ENCODE measurements at places on chromosomes 13 and 19.

GRCh38 chr19:1533510-1534150 lies 9.8 kb downstream of the PLK5 start:
- no peak for DNase-seq

DNA sequence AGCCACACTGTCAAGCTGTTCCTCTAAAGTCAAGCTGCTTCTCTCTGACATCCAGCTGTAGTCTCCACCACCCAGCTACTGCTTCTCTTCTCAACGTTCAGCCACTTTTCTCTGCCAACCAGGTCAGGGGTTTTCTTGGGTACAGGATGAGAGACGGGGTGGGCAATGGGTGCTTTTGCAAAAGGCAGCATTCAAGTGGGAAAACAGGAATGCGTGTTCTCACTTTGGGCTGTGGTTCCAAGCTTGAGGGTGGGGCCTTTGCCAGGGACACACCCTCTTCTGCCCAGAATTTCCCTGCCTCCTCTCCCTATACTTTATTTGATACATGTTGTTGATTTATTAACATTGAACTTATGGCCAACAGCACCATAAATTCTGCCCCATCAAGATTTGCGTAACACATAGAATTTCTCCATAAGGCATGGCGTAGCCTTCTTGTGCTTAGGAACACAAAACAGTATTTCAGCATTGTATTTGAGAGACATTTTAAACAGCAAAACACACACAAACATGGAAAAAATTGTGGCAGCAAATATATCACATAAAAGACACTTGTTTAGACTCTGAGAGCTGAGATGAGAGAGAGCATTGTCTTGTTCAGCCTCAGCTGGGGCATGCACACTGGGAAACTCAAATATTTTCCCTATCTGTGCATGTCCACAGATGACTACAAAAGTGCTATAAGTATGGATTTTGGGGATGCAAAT lies 392.8 kb downstream of the SLITRK6 start:
- DNase-seq = no peak

- DNase-seq = no peak
Measured at GRCh38 chr19:45547965-45548609, 36.5 kb downstream of the OPA3 start.

DNA sequence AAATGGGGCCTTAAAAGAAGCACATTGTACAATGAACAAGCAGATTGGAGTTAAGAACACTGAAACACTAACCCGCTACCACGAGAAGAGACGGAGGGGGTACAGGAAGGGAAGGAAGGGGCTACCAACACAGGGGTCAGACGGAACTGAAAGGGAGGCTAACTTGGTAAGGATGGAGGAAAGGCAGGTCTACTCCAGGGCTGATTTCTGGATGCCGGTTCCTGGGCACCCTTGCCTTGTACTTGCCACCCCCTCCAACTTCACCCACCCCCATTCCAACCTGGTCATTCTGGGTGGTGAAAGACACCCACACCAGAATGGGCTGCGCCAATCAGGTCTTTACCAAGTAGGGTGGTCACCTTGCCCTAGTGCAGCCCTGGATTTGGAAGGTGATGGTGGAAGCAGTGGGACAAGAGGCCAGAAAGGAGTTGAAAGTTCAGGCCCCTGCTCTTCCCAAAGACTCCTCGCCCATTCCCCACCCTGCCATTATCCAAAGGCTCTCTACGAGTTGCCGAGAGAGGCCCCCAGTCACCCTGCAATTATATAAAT lies 10.3 kb downstream of the ZNF574 start:
- no peak for DNase-seq

DNA sequence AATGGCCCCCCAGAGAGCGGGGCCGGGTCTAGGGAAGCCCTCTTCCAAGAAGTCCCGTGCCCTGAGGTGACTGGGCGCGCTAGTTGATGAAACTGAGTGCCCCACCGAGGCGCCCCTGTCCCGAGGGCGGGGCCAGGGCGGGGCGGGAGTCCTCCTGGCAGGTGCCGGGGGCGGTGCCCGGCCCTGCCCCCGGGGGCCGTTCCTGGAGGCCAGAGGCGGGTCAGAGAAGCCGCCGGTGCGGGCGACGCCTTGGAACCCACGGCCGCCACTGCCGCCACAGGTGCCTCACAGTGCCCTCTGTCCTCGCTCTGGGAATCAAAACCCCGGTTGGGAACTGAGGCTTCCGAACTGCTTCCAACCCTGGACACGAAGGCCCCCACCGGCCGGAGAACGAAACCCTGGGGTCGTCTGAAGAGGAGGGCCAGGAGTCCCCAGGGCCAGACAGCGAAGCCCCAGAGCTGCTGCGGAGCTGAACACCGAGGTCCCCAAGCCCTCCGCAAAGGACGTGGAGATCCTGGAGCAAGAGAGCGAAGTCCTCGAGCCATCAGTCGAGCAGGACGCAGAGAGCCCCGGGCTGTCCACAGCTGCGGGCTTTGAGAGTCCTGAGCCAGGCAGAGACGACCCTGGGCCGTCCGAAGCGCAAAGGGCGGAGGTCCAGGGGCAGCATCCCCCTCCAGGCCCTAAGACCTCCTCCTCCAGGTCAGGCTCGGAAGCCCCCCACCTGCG lies at the start of gene MISP3:
TSS of gene MISP3 (plus strand) at position 252 of the 726 bp plus-strand sequence. CDS start 524 bp downstream, outside the sequence.
- no peak for DNase-seq

DNA sequence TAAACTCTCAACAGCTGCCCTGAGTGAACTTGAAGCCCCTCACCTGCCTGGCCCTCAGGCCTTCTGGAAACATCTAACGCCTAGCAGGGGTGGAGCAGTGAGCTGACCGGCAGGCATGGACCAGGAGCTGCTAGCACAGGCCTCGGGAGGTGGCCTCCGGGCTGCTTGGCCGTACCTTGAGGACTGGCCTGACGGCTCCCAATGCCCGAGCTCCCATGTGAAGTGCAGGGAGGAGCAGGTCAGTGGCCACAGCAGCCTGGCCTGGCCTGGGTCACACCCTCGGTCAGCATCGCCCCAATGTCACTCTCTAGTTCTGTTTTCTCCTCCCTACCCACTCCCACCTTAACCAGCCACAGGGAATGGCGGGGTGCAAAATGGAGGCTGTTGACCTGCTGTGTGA lies 19.0 kb downstream of the TSHZ3 start:
- DNase-seq = no peak

- no peak for DNase-seq
Measured at GRCh38 chr13:31905961-31906360, 125.6 kb upstream of the FRY start.

DNA sequence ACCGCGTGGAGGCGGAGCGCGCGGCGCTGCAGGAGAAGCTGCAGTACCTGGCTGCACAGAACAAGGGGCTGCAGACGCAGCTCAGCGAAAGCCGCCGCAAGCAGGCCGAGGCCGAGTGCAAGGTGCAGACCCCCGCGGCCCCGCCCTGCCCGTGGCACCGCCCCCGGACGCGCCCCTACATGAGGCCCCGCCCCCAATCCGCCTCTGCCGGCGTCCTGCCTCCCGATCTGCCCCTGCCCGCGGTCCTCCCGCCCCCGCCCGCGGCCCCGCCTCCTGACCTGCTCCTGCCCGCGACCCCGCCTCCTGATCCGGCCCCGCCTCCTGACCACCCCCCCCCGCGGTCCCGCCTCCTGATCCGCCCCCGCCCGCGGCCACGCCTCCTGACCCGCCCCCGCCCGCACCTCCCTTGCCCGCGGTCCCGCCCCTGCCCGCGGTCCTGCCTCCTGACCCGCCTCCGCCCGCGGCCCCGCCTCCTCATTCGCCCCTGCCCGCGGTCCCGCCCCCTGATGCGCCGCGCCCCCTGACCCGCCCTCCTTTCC lies 11.7 kb downstream of the PRR36 start:
- no peak for DNase-seq

- no peak for DNase-seq
Measured at GRCh38 chr13:77776704-77777103, 79.2 kb downstream of the SLAIN1 start.

GRCh38 chr13:27619093-27619727 lies 1.1 kb downstream of the LNX2 start:
- no peak for DNase-seq

DNA sequence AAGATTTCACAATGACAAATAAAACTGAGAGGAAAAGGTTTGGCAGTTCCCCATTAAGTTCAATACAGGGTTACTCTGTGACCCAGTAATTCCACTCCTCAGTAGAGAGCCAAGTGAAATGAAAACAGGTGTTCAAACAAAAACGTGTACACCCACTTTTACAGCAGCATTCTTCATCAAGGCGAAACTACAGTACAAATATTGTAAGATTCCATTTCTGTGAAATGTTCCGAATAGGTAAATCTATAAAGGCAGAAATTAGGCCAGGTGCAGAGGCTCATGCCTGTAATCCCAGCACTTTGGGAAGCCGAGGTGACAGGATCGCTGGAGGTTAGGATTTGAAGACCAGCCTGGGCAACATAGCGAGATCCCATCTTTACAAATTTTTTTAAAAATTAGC lies 8.9 kb upstream of the GDF15 start:
- DNase-seq = no peak

DNA sequence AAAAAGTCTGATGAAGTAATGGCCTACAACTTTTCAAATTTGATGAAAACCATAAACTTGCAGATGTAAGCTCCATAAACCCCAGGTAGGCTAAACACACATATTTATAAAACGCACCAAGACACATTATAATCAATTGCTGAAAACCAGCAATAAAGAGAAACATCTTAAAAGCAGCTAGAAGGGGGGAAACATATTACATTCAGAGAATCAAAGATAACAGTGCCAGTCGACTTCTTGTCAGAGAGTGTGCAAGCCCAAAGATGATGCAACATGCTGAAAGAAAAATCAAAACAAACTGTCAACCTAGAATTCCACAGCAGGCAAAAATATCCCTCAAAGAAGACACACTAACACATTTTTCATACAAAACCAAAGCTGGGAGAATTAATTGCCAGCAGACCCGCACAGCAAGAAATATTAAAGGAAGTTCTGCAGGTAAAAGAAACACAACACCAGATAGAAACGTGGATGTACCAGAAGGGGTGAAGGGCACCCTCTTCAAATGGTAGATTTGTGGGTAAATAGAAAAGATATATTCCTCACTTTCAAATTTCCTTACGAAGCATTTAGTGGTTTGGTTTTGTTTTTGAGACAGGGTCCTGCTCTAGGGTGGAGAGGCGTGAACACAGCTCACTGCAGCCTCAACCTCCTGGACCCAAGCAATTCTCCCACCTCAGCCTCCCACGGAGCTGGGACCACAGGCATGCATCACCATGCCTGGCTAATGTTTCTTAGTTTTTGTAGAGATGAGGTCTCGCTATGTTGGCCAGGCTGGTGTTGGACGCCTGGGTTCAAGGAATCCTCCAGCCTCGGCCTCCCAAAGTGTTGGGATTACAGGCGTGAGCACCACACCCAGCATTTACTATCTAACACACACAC lies 16.5 kb upstream of the ATP1A3 start:
- DNase-seq = no peak

- no peak for DNase-seq
Measured at GRCh38 chr13:73865027-73865426, 269.2 kb downstream of the KLF12 start.

DNA sequence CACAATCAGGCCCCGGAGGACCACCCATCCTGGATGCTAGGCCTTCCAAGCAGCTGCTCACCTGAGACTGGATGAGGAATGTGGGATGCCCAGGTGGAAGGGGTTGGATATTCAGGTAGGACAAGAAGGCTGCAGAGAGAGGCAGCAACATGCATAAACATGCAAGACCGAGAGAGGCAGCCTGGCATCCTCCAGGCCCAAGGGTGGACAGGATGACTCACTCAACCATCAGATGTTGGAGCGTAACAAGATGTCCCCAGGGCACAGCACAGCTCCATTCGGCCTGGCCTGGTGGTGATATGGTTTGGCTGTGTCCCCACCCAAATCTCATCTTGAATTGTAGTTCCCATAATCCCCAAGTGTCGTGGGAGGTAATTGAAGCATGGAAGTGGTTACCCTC lies 10.0 kb upstream of the CABP5 start:
- no peak for DNase-seq
